Caco-2 (cell line): ENCODE measurements at places on chromosomes 7 and 10.

DNA sequence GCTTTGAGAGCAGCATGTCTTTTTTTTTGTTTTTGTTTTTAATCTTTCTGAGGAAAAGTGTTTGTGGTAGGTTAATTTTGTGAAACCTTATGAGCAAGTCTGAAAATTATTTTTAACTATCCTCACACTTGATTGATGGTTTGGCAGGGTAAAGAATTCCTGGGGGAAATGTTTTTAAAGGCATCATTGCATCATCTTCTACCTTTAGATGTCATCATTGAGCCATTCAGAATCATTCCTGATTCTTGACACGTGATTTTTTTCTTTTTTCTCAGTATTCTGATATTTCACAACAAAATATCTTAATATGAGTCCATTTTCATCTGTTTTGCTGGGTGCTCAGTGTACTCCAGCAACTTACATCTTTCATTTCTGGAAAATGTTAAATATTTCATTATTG is 28.3 kb downstream of the PALS2 start:
- DNase-seq: no peak

GRCh38 chr10:96665306-96665705 is 55.0 kb downstream of the PIK3AP1 start:
- DNase-seq: no peak

DNA sequence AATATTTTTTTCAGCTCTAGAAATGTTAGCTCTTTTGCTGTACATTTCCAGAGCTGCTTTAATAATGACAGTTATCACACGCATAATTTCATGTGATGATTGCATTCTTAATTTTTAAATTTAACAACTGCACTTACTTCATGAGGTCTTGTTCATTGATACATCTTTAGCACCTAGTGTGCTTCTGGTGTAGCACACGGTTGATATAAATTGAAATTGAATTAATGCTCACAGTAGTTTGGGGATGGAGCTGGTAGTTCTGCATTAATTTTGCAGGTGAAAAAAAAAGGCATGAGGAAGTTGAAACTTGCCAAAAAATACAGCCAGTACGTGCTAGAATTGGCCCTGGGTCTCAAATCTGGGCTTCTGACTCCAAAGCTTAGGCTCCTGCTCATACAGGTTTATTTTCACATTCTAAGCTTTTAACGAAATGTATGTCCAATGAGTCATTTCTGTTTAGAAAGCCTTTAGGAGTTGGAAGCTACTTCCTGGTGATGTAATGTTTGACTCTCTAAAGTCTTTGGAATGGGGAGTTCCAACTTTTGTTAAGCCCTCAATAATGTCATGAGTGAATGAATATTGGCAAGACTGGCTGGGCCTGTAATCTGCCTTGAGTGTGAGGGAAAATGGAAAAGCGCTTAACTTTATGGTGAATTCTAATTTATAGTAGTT is 62.5 kb downstream of the DAGLB start:
- DNase-seq: no peak

- no peak for DNase-seq
These were observed 134.9 kb upstream of the RSU1 start for GRCh38 chr10:16952080-16952479.

DNA sequence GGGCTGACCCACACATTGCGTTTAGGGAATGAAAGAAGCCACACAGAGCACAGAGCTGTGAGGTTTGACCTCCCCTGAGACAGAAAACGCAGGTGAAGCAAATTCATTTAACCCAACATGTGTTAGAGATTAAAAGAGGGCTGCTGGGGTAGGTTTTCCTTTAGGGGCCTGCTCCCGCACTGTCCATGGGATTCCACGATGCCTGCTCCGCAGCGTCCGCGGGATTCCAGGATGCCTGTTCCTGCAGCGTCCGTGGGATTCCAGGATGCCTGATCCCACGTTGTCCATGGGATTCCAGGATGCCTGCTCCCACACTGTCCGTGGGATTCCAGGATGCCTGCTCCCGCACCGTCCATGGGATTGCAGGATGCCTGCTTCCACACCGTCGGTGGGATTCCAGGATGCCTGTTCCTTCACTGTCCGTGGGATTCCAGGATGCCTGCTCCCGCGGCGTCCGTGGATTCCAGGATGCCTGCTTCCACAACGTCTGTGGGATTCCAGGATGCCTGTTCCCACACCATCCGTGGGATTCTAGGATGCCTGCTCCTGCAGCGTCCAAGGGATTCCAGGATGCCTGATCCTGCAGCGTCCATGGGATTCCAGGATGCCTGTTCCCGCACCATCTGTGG is 78.7 kb downstream of the VIPR2 start:
- DNase-seq: no peak

GRCh38 chr10:75623310-75624093 is 192.1 kb downstream of the LRMDA start:
- no peak for DNase-seq
